Left lung (tissue), 14 donors: ENCODE measurements at places on chromosomes 11 and 22. TPM values are rescaled to one million over a fixed set of nuclear protein-coding genes. Genes with fewer than 3 reads are reported as not detected.

The SAA4 gene
- 3.7 TPM for total RNA-seq

DNA sequence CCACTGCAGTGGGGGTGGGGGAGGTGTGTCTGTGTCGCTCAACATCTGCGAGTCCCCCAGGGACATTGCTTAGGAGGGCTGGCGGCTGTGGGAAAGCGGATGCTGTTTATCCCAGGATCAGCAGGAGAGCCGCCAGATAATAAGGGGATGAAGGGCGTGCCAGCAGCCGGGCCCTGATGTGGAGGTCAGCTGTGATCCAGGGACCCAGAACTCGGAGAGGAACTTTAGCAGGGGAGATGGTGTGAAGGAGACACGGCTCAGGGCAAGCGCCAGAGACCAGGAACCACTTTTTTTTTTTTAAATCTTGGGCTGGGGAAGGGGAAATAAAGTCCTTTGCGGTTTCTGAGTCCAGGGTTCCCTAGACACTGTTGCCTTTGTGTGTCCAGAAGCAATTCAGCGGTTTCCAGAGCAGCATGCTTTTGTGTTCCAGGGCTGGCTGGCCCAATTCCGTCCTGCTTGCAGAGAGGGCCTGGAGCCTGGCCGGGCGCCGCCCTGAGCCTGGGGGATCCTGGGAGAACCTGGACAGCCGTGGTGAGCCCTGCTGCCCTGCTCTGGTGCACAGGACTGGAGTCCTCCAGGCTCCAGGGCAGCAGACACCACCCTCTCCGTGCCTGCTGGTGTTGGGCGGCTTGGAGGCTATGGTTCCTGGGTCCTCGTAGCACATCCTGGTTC is at the start of gene GRAMD4:
GRAMD4 (plus strand) TSS at position 557 of the 672 bp plus-strand sequence. CDS start 6,414 bp downstream, outside the sequence.
- H3K4me1 ChIP-seq, result peaks cover 3% of the 10 kb centered on the region
- H3K27ac ChIP-seq, result peak within 1 kb of the TSS; percentile 77
- H3K4me3 ChIP-seq, result peak within 1 kb of the TSS; percentile 14
- no peaks in the 10 kb centered on the region for H3K36me3 ChIP-seq
- no peaks in the 10 kb centered on the region for H3K27me3 ChIP-seq

The PEX16 gene
- total RNA-seq, result 23.4 TPM

DNA sequence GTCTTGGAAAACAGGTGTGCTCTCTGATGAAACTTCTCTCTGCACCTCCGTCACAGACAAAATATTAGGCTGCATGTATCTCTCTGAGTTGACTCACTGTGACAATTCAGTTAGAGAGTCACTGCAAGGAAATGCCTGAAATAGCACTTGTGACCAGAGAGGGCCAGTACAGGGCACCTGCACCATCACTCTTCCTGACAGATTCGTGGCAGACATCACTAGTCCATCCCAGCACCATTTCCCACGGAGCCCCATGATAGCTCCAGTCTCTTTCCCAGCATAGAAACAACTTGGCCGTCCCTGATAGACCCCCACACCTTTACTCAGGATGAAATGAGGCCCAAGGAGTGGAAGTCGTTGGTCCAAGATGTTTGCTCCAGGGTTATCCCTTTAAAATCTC is 73.3 kb upstream of the ISX start:
- no peaks in the 10 kb centered on the region for H3K4me1 ChIP-seq
- H3K4me3 ChIP-seq, result no peak overlapping the region
- no peaks in the 10 kb centered on the region for H3K27me3 ChIP-seq
- no peak for DNase-seq
- no peaks in the 10 kb centered on the region for H3K36me3 ChIP-seq

- no peak overlapping the region for H3K4me3 ChIP-seq
- H3K4me1 ChIP-seq, result no peaks in the 10 kb centered on the region
- no peaks in the 10 kb centered on the region for H3K27me3 ChIP-seq
- no peak for DNase-seq
- no peaks in the 10 kb centered on the region for H3K36me3 ChIP-seq
Measured at GRCh38 chr22:42562684-42563083, 8.9 kb downstream of the SERHL2 start.

GRCh38 chr11:47104261-47104950 is 72.3 kb downstream of the ARFGAP2 start:
- H3K36me3 ChIP-seq, result no peaks in the 10 kb centered on the region
- DNase-seq, result no peak
- H3K4me1 ChIP-seq, result no peaks in the 10 kb centered on the region
- H3K4me3 ChIP-seq, result no peak overlapping the region

DNA sequence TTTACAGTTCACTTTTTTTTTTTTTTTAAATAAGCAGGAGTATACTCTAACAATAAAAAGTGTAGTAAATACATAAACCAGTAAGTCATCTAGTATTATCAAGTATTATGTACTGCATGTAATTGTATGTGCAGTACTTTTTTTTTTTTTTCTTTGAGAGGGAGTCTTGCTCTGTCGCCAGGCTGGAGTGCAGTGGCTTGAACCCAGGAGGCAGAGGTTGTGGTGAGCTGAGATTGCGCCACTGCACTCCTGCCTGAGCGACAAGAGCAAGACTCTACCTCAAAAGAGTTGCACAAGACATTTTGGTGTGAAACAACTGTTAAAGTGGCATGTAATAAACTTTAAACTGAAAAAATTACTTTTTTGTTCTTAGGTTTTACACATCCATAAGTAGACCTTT is 16.7 kb downstream of the BCL2L13 start:
- no peaks in the 10 kb centered on the region for H3K27me3 ChIP-seq
- DNase-seq, result no peak
- H3K36me3 ChIP-seq, result peaks cover 45% of the 10 kb centered on the region
- peak overlapping the region; percentile 69 for H3K27ac ChIP-seq

DNA sequence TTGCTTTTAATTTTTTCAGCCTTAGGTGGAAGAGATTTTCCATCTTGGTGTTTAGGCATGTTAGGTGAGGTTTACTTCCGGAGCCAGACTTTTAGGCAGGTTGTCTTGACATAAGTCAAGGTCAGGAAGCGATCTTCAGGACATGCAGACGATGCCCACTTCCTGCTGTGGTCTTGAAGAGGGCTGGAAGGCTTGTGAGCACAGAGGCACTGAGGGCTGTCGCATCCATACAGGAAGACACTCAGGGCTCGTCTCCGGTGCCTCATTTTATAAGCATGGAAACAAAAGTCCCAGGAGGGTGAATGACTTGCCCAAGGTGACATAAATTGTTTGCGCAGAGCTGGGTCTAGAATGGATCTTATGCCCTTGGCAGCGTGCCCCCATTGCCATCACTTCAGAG is 30.8 kb downstream of the MARK2 start:
- peaks cover 74% of the 10 kb centered on the region for H3K4me1 ChIP-seq
- H3K36me3 ChIP-seq, result no peaks in the 10 kb centered on the region
- peak overlapping the region; percentile 63 for H3K27ac ChIP-seq

The FAT3 gene
- total RNA-seq, result 3.0 TPM

GRCh38 chr22:19992481-19992911 is 24.1 kb downstream of the ARVCF start:
- no peaks in the 10 kb centered on the region for H3K36me3 ChIP-seq
- H3K27ac ChIP-seq, result no peak overlapping the region
- H3K4me1 ChIP-seq, result no peaks in the 10 kb centered on the region

DNA sequence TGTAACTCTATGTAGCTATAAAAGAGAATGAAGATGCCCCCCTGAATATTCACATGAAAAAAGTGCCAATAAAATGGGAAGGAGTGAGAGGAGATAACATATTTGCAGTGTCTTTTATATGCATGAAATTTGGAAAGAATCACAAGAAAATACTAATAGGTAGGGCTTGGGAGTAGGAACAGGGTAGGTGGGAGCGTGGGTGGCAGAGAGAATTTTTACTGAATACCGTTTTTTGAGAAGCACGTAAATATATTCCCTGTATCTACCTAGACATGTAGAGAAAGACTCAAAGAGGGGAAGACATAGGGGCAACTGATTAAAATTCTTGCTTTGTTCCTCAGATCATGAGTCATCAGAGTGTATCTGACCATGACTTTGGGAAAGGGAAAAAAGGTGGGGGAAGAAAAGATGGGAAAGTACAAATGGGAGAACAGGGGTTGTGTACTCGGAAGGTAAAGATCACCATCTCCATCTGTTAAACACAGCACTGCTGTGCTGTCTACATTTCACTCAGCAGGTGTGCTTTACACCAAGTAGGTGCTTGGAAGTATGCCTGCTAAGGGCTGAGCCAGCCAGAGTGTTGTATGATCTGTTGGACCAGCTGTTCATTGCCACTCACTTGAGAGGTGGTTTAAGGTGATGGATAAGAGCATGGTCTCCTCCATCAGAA is 16.0 kb downstream of the PRR5L start:
- no peaks in the 10 kb centered on the region for H3K36me3 ChIP-seq
- H3K27ac ChIP-seq, result no peak overlapping the region
- H3K4me3 ChIP-seq, result no peak overlapping the region
- no peak for DNase-seq
- H3K4me1 ChIP-seq, result no peaks in the 10 kb centered on the region
- no peaks in the 10 kb centered on the region for H3K27me3 ChIP-seq

The APOBEC3A gene
- total RNA-seq, result 25.5 TPM

GRCh38 chr22:45102896-45103420 is 60.8 kb upstream of the NUP50 start:
- no peak overlapping the region for H3K27ac ChIP-seq
- no peaks in the 10 kb centered on the region for H3K27me3 ChIP-seq
- H3K4me3 ChIP-seq, result no peak overlapping the region
- DNase-seq, result no peak

DNA sequence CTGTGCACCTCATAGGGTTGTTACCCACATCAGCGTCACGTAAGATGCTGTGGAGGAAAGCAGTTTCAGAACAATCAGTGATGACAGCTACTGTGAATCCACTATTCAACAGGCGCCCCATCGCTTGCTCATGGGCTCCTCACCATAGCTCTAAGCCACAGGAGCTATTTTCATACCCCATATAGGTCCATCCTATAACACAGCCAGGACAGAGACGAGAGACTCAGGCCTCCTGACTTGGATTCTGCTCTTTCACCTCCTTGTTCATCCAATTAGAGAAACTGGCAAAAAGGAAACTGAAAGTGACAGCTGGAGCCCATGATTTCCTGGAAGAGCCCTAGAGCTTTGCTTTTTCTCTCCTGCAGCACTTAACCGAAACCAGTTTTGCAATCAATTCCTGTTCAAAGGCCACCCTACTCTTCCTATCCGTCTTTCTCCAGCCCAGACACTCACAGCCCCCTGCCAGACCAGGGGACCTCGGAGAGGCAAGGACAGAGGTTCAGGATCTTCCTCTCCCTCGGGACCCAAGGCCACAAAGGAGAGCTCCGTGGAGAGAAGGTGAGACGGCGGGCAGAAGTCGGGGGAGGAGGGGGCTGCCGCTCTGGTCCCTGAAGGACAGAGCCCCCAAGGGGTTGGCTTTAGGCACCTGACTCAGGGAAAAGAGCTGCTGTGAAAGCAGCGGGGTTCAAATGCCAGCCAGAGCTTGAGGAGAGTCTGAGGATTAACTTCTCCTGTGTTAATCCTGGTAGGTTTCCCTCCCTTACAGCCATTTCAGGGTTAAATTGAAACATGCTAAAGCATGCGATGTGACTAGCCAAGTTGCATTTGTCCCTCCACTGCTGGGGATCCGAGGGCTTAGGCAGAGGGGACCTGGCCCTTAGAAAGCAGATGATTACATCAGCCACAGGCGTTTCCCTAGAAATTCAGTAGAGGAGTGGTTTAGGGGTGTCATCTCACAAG is at the start of gene APOL6:
APOL6 (plus strand) TSS at position 381 of the 960 bp plus-strand sequence. CDS start 7,980 bp downstream, outside the sequence.
- H3K36me3 ChIP-seq, result no peaks in the 10 kb centered on the region
- peak within 1 kb of the TSS; percentile 44 for H3K4me3 ChIP-seq
- peak within 1 kb of the TSS; percentile 95 for H3K27ac ChIP-seq
- no peak for DNase-seq
- H3K4me1 ChIP-seq, result peaks cover 8% of the 10 kb centered on the region

DNA sequence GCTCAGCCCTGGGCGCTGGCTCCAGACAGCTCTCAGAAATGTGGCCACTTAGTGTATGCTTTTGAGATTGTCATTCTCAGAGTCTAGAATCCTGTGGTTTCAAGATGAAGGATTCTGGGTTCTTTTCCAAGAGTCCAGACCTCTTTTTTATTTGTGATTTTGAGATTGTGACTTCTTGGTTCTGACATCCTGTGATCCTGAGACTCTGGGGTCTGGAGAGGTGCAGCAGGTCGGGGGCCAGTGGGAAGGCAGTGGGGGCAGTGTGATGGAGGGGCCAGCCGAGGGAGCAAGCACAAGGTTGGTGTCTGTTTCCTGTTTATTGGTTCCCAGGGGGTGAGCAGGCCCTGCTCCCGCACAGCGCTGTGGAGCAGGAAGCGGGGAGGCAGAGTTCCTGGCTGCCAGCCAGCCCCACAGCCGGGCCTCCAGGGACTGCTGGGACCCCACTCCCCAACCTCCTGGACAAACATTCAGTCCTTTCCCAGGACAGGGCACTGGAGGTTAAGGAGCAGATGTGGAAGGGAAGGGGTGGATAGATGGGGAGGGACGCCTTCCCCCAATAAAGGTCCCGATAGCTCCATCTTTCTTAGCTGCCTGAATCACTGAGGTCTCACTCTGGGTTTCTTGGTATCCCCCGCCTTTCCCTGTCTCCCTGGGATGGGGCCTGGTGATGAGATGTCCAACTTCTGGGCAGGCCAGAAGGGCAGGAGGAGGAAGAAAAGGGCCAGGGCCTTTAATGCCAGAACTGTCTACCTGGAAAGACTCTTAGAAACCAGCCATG is 13.7 kb downstream of the ARHGEF17 start:
- no peak overlapping the region for H3K4me3 ChIP-seq
- H3K27me3 ChIP-seq, result no peaks in the 10 kb centered on the region
- H3K36me3 ChIP-seq, result no peaks in the 10 kb centered on the region
- peak overlapping the region; percentile 53 for H3K27ac ChIP-seq
- H3K4me1 ChIP-seq, result peaks cover 62% of the 10 kb centered on the region

The DEAF1 gene
- 28.3 TPM for total RNA-seq

The C22orf31 gene
- total RNA-seq, result 0.29 TPM

The PNPLA5 gene
- total RNA-seq, result not detected

The CHRM1 gene
- 1.2 TPM for total RNA-seq

The OR2D2 gene
- total RNA-seq, result 0.24 TPM

DNA sequence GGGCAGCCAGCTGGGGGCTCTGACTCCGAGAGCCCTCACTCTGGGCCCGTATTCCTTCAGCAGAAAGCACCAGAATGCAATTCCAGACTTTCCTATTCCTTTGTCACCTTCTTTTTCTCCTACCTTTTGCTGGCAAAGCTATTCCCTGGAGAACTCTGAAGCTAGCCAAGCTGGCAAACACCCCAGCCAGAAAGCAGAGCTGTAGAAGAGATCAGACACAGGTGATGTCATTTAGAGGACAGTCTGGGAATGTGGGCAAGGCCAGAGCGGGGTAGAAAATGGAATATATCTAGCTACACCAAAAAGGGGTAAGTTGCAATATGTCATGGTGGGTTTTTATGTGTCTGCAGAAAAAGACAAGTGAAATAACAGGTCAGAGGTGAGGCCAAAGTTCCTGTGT is 205.1 kb downstream of the NXPE2 start:
- no peak overlapping the region for H3K4me3 ChIP-seq
- no peak overlapping the region for H3K27ac ChIP-seq
- H3K4me1 ChIP-seq, result no peaks in the 10 kb centered on the region
- DNase-seq, result no peak
- H3K27me3 ChIP-seq, result no peaks in the 10 kb centered on the region

GRCh38 chr22:42299586-42300258 is 29.3 kb upstream of the TCF20 start:
- H3K36me3 ChIP-seq, result no peaks in the 10 kb centered on the region
- DNase-seq, result peak; percentile 67
- no peaks in the 10 kb centered on the region for H3K27me3 ChIP-seq
- peak overlapping the region; percentile 4 for H3K4me3 ChIP-seq
- H3K27ac ChIP-seq, result no peak overlapping the region
